AG08396 (cell line): ENCODE measurements at places on chromosomes 12 and 14.

DNA sequence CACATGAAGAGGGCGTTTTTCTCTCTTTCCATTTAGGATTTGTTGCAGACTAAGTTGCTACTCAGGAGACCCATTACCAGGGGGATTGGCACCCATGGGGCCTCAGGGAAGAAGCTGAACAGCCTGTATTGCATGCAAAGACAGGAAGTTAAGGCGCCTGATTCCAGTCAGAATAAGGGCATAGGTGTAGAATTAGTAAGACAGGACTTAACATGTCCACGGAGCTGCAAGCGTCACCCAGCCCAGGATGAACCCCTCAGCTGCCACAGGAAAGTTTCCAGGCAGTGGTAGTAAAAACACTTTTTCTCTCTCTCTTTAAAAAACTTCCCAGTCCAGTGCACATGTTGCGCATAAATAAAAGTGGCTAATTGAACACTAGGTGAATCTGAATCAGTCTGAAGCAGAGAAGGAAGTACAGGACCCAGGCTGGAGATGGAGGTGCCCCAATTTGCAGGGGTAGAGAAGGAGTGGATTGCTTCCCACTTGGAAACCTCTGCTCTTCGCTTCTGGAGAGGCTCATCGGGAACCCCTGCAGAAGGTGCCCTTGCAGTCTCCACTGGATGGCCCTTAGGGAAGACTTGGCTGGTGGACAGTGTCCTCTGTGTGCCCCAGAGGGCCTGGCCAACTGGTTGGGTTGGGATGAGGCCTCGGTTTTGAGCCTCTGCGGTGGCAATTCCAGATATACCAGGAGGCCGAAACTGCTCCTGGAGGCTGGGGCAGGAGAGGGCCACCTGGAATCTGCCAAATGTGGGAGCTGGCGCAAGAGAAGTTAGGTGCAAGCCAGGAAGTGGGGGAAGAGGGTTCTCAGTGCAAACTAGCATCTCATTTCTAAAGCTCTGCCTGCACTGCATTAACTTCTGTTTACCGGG, 10.7 kb upstream of the TBX3 start:
- DNase-seq, result no peak

- no peak for DNase-seq
Observed at GRCh38 chr14:88010331-88010730, 5.4 kb downstream of the GPR65 start.

DNA sequence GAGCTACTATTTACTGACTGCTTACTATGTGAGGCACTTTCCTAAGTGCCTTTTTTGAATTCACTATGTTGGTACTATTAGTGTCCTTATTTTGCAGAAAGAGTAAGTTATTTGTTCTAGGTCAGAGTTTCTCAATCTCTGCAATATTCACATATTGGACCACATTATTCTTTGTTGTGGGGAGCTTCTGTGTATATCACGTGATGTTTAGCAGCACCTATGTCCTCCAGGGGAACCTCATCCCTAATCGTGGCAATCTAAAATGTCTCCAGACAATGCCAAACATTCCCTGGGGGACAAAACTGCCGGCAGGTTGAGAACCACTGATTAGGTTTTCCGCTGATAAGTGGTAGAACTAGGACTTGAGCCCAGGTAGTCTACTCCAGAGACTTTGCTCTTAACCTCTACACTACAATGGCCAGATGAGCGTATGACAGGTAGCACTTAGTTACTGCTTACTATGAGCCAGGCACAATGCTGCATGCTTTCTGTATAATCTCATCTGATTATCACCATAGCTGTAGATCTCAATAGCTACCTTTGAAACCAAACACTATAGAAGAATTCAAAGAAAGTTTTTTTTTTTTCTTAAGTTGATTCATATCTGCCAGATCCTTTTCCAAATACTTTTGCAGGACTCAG, 38.9 kb downstream of the NELL2 start:
- DNase-seq, result no peak

- DNase-seq, result peak; percentile 5
Observed at GRCh38 chr12:1282670-1283315, 291.8 kb downstream of the ERC1 start.

DNA sequence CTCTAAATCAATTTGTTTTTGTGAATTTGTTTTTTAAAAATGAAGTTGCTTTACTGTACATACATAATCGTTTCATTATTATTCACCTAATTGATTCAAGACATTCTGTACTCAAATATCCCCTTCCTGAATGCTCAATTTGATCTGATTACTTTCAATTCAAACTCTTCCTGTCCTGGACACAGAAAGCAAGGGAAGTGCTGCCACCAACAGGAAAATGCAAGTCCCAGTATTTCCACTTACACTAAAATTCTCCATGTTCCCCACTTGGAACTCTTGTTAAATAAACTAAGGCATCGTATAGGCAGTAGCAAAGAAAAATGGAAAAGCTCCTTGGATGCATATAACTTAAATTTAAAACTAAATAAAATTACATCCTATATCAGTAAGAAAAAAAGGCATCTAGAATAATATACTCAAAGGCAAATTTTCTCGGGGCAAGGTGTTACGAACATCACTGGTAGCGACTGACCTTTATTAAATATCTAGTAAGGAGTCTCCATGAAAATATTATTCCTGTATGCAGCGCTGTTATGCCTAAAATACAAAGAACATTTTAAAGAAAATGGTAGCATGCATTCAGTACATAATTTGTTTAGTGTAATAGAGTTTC, 72.0 kb upstream of the DBX2 start:
- no peak for DNase-seq

- no peak for DNase-seq
Observed at GRCh38 chr12:12244341-12244740, 22.5 kb downstream of the LRP6 start.

- DNase-seq, result no peak
Observed at GRCh38 chr14:89093083-89093730, 268.8 kb downstream of the TTC8 start.

GRCh38 chr12:74499192-74499591, 38.4 kb upstream of the ATXN7L3B start:
- no peak for DNase-seq

GRCh38 chr12:48454667-48455066, 17.7 kb upstream of the ANP32D start:
- no peak for DNase-seq

- DNase-seq, result no peak
Observed at GRCh38 chr12:31353750-31354708, 28.1 kb upstream of the SINHCAF start.

DNA sequence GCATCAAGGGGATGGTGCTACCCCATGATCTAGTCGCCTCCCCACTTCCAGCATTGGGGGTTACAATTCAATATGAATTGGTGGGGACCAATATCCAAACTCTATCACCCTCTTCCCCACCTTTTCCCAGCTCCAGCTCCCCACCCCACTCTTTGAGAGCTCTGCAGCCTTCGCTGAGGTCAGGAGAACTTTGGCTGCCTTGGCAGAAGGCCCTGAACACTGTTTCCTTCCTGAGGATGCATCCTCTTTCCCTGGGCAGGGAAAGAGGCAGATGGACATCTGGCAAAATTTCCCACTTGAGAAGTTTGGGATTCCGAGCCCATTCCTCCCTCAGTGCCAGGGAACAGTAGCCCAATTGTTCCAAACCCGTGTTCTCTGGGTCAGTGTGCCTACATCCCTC, 169.1 kb downstream of the TSPAN9 start:
- DNase-seq, result no peak

DNA sequence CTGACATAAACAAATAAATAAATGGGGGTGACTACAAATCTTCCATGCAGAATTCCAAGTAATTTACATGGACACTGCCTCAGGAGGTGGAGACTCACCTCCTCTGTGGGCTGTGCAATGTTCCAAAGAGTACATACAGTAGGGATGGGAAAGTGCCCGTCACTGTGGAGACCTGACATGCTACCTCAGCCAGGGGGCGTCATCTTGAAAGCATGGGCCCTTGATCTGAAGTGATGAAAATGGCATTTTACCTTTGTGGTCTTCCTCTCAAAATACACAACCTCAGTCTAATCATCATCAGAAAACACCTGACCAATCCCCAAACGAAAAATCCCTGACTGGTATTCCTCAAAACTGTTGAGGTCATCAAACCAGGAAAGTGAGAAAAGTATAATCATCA, 48.4 kb downstream of the ANAPC7 start:
- DNase-seq, result no peak

- DNase-seq, result no peak
Observed at GRCh38 chr14:63205044-63205575, 867 bp downstream of the RHOJ start.

GRCh38 chr14:58969951-58970751, 218.3 kb upstream of the DAAM1 start:
- no peak for DNase-seq

GRCh38 chr12:94012071-94012470, 136.3 kb upstream of the PLXNC1 start:
- no peak for DNase-seq

- DNase-seq, result no peak
Observed at GRCh38 chr12:88393017-88393767, 187.1 kb downstream of the KITLG start.

DNA sequence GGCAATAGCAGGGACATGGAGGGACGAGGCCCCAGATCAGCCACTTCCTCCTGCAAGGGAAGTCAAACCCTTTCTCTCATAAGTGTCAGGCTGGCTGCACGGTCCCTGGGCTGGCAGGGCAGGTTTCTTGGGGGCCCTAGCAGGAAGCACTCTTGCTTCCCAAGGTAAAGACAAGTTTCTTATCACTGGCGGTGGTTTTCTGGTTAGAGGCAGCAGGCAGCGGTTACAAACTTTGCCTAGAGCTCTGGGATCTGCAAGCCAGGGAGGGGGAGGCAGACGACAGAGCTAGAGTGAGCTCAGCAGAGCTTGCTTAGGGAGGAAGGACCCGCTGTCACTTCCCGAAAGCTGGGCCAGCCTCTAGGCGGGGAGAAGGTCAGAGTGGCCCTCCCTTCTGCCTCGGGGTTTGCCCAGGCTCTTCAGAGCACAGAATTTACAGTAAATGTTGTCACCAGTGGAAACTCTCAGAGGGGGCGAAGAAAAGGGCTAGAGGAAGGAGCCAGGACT, 20.4 kb downstream of the BATF start:
- DNase-seq, result peak; percentile 48

- no peak for DNase-seq
Observed at GRCh38 chr12:110254971-110255540, 26.0 kb upstream of the ATP2A2 start.

- DNase-seq, result peak; percentile 59
Observed at GRCh38 chr12:108853981-108854446, 3.4 kb downstream of the SSH1 start.

DNA sequence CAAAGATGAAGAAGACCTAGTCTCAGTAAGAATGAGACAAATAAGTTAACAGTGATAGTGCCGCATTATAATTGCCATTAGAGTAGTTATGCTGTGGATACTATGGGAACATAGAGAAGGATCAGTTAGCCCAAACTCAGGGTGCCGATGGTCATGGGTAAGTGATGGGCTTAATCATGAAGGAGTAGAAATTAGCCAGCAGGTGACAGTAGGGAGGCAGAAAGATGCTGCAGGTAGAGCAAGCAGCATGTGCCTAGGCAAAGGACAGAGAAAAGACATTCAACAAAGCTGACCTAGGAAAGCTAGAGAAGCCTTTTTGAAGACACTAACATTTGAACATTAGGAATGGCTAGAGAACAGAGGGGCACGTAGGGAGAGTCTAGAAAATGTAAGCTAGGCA, 30.6 kb upstream of the PTPRQ start:
- no peak for DNase-seq

- DNase-seq, result no peak
Observed at GRCh38 chr12:108820707-108821406, 36.5 kb downstream of the SSH1 start.

GRCh38 chr14:32049361-32050088, 27.6 kb upstream of the ARHGAP5 start:
- DNase-seq, result no peak

- DNase-seq, result peak; percentile 85
Observed at GRCh38 chr12:47881826-47882427, 22.9 kb downstream of the VDR start.

DNA sequence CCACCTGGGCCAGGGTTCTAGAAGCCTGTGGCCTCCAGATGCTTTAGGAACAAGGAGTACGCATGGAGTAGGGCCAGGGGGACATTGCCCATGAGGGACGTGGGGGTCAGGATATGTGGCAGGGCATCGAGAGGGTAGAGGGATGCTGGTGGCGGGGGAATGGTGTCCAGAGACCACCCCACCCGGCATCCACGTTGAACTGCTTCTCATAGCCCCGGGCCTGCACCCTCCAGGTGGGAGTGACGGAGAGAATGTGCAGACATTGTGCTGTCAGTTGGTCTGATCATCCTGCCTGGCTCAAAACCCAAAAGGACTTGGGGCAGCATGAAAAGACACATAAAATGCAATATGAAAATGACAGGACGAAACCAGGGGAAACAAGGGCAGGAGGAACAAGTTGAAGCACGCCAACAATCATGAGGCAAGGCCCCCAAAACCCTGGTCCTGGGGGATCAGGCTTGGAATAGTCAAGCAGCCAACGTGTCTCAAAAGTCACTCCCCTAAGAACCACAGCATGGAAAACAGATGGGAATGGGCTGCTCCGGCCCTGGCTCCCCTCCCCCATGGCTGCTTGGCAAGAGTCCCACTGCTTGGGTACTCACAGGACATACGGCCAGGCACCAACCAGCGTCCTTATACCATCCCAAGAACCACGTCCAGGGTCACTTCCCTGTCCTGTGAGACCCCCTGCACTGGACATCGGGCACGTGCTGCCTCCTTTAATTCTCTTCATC, 117.9 kb downstream of the DICER1 start:
- no peak for DNase-seq

DNA sequence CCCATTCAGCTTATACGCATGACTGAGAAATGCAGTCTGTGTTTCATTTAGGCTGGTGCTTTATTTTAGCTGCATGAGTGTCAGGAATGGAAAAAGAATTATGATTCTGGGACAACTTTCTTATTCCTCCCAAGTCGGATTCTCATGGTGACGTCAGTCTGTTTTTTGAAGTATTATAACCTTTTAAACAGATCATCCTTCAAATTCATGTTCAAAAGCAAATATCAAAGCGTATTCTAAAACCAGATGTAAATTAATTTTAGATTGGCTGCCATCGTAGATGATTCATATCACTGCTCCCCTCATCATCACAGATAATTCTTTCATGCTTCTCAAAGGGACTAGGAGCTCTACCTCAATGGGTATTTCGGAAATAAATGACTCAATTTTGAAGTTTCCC, 15.0 kb downstream of the FNTB start:
- DNase-seq, result no peak

DNA sequence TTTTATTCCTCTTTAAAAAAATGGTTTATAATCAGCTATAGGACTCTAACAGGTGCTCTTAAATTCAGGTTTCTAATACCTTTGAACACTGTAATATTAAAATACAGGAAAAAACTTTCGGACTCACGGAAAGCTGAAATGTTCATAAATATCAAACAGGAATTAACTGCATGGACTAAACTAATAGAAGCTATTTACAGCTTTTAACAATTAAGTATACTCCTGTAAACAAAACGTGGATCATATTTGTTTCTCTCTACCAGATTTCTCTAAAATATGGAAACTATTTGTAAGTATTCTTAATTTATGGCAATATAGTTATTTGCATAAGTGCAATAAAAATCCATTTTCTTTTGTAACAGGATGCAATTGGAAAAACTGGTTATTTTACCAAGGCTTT, 108.9 kb upstream of the RESF1 start:
- no peak for DNase-seq
